Left renal pelvis (tissue), 4 donors: ENCODE measurements at places on chromosomes 12 and 14. TPM values are rescaled to one million over a fixed set of nuclear protein-coding genes. Genes with fewer than 3 reads are reported as not detected.

The EP400 gene
- 41.2 TPM for polyA plus RNA-seq

The SP1 gene
- polyA plus RNA-seq, result 78.5 TPM

The TMEM119 gene
- polyA plus RNA-seq, result 21.7 TPM

The KCNH5 gene
- 0.29 TPM for polyA plus RNA-seq

The RAB35 gene
- polyA plus RNA-seq, result 37.6 TPM

The GLT8D2 gene
- polyA plus RNA-seq, result 89.8 TPM

DNA sequence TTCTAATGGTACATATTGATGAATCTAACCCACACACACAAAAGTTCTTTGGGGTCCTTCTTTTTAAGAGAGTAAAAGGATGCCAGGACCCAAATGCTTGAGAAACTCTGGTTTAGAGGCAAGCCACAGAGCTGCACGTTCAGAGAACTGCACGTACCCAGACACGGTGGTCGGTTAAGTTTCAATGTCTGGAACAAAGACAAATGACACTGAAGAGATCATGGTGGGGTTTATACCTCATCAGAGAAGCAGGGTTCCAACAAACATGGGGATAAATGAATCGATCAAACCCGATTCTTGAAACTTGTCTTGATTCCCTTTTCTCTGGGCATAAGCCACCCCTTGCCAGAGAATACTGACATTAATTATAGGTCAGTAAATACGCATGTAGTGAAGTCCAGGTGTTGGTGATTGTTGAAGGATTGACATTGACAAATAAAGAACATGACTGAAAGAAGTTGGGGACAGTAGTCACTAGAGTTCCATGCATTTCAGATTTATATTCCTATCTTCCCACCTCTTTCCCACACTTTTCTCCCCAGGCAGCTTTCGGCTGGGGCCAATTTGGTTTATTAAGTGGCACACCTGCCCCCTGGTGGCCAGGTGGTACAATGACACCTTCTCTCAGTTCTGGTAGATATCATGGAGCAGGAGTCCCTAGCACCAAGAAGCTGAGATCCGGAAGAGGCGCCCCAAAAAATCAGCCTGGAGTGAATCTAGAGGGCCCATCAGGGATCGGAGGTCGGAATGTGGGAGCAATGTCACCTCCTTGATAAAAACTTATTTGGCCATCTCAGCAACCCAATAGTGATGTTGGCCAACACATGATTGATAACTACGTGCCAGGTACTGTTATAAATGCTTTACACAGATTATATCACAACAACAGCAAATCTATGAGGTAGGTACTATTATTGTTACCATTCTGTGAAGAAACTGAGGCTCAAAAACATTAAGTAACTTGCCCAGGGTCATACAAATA is 17.8 kb upstream of the HDAC7 start:
- no peak for DNase-seq

- DNase-seq, result no peak
These were observed 41.8 kb upstream of the DCD start for GRCh38 chr12:54689984-54690383.

DNA sequence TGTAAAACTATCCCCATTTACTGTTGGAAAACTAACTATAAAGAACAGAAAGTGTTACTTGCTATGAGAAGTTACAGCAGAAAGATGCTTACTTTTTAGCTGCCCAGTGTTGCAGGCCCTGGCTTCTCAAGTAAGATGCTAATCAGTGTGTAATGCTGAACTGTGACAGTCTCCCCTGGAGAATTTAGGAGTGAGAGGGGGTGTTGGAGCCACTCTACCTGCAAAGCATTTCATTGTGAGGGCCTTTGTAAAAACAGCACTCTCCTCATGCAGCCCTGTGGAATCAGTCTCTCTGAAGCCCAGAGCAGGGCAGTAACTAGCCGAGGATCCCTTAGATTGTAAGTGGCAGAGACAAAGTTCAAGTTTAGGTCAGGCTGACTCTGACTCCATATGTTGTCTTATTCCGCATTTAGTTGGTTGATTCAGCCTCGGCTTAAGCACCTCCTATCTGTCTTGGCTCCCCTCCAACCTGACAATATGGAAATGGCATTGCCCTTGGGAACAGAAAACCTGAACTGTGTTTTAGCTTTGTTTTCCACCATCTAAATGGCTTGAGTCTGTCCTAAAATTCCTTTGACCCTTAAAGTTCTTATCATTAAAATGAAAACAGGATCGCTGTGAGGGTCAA is 141.3 kb downstream of the PRKCH start:
- no peak for DNase-seq

DNA sequence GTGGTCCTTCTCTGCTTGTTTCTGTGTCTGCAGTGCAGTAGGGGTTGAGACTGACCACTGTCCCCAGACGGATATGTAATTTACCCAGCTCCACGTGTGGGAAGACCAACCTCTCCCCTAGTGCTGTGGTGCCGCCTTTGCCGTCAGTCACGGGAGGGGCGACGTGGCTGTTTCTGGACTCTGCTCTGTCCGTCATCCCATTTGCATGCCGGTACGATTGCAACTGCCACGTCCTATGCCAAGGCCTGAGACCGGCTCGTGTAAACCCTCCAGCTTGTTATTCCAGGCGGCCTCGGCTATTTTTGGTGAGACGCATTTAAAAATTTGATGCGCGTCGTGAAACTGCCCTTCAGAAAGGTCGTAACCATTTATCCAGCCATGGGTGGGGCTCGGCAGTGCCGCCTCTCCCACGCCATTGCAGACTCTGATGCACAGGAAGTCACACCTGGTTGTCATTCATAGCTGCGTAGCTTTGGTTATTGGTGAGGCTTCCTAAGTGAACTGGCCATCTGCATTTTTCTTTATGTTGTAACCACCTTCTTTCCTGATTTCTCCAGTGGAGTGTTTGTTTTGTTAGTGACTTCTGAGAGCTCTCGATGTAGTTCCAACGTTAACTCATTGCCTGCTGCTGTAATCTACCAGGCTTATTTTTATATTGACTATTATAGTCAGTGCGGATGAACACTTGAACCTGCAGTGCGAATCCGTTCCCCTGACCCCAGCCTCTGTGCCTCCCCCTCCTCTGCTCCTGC is 75.1 kb downstream of the ADGRD1 start:
- DNase-seq, result no peak

GRCh38 chr12:66741919-66742318 is 63.0 kb upstream of the GRIP1 start:
- no peak for DNase-seq

DNA sequence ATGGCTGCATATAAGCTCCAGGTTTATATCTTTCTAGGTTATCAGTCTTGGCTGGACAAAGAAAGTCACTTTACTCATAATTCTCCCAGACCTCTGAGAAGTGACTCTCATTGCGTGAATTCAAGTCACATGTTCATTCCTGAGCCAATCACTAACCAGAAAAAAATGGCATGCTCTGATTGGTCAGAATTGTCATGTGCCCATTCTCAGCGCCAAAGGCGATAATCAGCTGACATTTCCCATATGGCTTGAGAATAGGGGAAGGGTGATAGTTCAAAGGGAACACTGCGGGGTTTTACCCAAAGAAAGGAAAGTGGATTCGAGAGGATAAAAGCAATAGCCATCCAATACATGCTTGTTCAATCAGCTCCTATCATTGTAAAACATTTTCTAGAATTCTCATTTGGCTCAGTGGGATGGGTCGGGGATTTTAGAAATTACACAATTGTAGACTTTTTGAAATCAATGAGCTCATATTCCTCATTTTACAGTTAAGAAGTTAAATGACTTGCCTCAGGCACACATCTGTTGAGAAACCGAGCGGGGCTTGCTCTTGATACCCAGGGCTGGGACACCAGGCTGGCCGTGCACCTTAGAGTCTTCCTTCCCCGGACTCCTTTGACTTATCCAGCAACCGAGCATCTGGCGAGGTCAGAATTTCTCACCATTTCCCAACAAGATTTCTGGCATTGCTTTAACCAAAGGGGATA is 454.0 kb upstream of the TBX3 start:
- DNase-seq, result no peak

DNA sequence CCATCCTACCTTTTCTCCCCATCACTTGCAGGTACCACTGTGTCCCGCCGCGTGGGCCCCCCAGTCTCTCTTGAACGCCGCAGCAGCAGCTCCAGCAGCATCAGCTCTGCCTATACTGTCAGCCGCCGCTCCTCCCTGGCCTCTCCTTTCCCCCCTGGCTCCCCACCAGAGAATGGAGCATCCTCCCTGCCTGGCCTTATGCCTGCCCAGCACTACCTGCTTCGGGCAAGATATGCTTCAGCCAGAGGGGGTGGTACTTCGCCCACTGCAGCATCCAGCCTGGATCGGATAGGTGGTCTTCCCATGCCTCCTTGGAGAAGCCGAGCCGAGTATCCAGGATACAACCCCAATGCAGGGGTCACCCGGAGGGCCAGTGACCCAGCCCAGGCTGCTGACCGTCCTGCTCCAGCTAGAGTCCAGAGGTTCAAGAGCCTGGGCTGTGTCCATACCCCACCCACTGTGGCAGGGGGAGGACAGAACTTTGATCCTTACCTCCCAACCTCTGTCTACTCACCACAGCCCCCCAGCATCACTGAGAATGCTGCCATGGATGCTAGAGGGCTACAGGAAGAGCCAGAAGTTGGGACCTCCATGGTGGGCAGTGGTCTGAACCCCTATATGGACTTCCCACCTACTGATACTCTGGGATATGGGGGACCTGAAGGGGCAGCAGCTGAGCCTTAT is 9.2 kb downstream of the ARHGAP9 start:
- DNase-seq, result no peak

- DNase-seq, result no peak
These were observed 17.4 kb upstream of the ANKRD33 start for GRCh38 chr12:51870504-51870903.

- DNase-seq, result no peak
These were observed 230.7 kb upstream of the RTL1 start for GRCh38 chr14:101134161-101134631.

- no peak for DNase-seq
These were observed 70.9 kb downstream of the TBK1 start for GRCh38 chr12:64522807-64523206.

DNA sequence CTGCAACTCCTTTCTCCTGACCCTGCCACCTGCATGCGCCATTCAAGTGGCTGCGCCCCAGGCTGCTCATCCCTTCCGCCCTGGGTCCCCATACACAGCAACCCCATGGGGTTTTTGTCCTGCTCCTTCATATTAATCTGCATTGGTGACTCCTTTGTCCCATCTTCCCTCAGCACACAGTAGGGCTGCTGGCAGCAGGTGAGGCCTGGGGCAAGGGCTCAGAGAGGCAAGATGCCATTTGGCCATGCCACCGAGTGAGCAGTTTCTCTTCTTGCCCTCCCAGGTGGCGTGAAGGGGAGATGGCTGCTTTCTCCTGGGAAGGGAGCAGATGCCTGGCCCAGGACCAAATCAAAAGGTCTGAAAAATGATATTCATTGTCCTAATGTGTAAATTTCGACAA is 9.1 kb downstream of the RTL1 start:
- DNase-seq, result no peak

DNA sequence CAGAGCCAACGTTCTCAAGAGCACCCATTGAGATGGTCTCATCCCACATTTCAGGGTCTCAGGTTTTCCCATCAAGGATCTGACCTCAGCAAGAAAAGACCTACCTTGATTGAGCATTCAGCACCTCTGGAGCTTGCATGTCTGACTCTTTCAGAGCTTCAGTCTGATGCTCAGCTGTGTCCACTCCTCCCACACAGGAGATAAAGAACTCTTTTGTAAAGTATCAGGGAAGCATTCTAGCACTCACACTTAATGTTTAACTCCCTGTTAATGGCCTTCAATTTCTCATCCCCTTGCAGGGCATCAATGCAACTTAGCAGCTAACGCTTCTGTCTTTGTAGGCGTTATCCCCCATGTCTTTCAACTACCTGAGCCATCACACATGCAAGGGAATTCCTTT is 124.1 kb downstream of the GALC start:
- DNase-seq, result no peak

DNA sequence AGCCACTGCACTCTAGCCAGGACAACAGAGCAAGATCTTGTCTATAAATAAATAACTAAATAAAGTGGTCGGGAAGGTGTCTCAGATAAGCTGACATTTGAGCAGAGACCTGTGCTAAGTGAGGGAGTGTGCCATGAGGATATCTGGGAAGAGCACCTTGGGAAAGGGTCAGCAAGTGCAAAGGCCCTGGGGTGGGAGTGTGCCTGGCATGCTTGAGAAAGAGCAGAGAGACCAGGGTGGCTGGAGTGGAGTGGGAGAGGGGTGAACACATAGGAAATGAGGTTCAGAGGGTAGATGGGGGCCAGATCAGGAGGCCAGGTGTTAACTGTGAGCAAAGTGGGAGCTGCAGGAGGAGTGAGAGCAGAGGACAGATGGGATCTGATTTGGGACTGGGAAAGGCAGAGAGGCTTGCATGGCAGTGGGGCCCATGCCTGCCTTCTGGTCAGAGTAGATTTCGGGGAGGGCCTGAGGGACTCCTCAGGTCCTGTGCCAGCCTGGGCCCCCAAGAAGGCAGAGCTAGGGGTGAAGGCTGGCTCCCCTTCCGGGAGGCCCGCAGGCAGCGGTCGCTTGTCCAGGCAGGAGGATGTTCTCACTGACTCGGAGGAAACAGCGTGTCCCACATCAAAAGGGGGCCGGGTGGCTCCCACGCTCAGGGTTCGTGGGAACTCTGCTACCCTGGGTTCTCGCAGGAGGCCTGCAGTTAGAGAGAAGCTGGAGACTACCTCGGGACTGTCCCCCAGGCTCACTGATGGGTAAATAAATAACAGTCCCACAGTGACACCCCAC is 32.6 kb downstream of the DTX1 start:
- DNase-seq, result no peak

DNA sequence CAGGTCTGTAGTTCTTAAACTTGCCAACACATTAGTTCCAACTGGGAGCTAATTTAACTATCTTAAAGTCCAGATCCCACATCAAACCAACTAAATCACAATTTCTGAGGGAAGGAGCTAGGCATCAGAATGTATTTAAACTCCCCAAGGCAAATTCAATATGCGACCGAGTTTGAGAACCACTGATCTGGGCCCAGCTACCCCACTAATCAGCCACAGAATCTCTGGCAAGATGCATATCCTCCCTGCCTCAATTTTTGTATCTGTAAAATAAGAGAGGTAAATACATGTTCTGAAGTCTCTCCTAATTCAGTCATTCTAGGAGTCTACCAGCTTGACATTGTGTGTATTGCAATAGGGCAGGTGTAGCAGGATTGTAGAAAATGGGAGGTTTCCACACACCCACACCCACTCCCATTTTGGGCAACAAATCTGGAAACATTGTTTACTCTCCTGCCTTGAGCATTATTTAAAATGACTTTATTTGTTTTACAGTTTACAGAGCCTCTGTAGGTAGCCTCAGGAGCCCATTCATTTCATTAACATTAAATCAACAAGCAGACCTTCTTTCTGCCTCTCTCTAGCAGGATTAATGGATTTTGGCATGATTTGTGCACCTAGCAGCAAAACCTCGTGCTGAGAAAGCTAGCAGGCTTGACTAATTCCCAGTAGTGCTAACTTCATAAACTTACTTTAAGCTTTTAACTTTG is 15.6 kb downstream of the LGR5 start:
- no peak for DNase-seq
